OCI-M1 (cell line): ENCODE measurements at places on chromosomes 5 and 9.

- DNase-seq = no peak
These were observed 176.6 kb downstream of the ZNF462 start for GRCh38 chr9:107039542-107039941.

GRCh38 chr5:55173687-55174230 is 782 bp upstream of the CDC20B start:
- DNase-seq = no peak

DNA sequence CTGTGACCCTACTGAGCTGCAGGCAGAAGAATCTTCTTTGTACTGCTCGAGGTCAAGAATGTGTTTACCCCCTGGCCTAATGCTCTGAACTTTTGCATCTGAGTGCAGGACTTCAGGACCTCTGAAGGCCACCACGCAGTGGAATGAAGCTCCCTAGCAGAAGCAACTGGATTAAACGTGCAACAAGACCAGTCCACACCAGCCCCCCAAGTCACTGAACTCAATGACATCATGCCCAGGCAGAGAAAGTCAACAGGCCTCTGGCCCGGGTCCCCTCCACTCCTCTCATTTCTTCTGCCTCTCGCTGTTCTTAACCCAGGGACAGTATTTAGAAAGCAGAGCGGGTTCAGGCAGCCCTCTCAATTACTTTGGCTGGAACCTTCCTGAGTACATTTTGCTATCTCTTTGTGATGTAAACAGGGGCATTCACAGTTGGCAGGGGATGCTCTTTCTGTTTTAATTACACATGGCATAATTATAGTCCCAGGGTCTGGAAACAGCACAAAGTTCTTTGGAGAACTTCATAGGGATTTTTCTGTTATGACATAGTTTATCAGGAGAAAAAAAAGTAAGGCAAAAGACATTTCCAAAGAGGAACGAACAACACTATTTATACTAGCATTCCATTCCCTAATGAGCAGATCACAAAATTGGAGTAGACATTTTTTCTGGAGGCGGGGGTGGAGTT is 108.2 kb upstream of the SPATA31D4 start:
- DNase-seq = no peak

DNA sequence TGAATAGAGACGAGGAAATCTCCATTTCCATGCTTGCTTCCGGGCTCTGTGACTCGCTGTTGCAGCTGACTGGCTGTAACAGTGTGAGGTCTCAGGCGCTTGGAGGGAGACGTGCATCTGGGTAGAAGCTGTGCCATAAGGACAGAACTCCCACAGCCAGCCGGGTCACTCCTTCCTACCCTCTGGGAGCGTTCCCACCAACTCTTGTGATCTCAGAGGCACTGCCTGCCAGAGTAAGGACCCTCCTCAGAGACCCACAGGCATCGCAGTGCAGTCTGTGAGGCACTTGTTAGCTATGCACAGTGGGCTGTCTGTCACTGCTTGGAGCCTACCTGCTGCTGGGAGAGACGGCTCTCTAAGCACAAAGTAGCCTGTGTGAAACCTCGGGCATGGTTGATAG is 203.4 kb upstream of the SEMA6A start:
- DNase-seq = no peak

DNA sequence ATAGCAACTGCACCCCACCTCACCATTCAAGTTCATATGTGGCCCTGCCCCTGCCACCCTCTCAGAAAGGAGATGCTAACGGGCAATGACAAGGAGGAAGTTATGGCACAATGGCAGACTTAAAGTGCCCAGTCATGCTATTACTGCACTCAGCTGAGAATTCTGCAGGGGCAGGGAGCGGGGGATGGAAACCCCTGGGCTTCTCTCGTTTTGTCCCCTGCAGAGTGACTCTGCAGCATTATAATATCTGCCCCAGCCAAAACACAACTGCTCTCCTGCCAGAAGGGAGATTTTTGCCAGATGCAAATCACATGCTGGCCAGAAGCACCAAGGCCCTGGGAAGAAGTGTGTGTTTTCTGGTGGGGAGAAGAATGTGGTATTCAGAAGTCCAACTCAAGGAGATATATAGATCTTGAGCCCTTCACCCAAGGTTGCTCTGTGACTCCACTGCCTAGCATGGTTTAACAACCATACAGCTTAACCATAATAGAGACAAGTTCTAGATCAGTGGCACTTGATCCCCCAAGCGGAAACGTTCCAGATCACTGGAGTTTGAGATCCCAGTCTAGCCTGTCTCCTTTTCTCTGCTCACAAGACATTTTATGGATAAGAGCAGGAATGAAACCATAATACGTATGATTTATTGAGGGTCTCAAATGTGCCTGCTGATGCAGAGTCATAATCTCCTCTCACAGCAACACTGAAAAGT is 207.0 kb upstream of the MAP3K1 start:
- DNase-seq = peak; percentile 82

DNA sequence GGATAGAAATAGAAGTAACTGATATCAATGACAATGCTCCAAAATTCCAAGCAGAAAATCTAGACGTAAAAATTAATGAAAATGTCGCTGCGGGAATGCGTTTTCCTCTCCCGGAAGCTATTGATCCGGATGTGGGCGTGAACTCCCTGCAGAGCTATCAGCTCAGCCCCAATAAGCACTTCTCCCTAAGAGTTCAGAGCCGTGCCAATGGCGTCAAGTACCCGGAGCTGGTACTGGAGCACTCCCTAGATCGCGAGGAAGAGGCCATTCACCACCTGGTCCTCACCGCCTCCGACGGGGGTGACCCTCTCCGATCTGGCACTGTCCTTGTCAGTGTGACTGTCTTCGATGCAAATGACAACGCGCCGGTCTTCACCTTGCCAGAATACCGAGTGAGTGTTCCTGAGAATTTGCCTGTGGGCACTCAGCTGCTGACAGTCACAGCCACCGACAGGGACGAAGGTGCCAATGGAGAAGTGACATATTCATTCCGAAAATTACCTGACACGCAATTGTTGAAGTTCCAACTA is 818 bp downstream of the PCDHGA10 start:
- no peak for DNase-seq

DNA sequence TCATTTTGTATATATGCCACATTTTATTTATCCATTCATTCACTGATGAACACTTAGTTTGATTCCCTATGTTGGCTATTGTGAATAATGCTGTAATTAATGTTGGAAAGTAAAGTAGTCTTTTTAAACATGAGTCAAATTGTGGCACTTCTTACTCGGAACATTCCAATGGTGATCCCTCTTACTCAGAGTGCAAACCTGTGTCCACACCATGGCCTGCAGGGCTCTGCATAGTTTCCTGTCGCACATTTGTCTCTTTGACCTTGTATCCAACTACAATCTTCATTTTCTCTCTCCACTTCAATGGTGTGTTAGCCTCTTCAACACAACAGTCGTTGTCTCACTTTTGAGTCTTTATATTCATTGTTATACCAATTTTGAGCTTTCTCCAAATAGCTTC is 98.1 kb upstream of the PAPPA start:
- DNase-seq = no peak

DNA sequence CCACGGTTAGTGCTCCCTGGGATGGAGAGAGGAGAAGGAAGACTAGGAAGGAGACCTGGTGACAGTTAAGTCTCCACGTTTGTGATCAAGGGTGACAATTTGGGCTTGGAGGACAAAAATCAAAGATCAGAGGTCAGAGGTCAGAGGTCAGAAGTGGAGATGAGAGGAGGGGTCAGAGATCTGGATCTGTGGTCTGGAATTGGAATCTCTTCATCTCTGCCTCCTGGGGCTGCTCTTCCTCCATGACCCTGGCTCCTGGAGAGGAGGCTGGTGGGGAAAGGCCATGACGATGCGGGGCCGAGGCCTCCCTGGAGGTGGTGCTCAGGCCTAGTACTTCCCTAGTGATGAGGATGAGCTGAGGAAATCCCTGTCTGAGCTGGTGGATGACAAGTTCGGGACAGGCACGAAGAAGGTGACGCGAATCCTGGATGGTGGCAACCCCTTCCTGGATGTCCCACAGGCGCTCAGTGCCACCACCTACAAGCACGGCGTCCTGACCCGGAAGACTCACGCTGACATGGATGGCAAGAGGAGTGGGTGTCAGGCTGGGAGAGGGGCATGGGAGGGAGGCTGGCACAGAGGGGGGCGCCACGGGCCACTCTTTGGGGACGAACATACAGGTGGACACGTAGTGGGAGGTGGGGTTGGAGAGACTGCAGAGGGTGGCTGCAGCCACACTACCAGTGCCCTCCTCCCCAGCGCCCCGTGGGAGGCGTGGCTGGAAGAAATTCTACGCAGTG is 41.0 kb downstream of the PSD2 start:
- no peak for DNase-seq

GRCh38 chr5:12003680-12004079 is 99.4 kb upstream of the CTNND2 start:
- DNase-seq = no peak

GRCh38 chr5:2557435-2557834 is 194.0 kb downstream of the IRX2 start:
- no peak for DNase-seq

DNA sequence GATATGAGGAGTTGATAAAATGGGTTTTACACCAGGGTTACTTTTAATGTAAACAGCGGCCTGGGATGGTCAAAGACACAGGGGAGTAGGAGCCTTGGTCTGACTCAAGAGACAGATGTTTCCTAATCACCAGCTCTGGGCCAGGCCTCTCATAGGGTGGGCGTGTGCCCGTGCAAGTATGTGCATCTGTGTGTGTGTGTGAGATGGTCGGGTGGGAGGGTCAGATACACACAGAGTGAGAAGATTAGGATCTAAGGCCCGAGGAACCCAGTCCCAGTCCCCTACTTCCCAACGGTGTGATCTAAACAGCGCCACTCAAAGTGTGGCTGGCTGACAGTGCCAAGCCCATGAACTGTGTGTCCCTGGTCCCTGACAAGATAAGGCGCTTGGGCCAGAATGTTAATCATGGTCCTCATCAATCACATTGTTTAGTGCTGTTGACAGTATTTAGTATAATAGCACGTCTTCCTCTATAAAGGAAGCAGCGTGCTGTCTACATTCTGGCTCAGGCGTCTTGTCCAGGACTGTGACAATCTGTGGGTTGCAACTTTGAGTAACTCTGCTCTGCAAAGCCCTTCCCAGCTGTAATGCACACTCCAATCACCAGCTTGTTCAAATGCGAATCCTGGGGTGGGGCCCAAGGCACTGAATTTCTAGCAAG is 173.7 kb downstream of the DAB2IP start:
- DNase-seq = peak; percentile 83

DNA sequence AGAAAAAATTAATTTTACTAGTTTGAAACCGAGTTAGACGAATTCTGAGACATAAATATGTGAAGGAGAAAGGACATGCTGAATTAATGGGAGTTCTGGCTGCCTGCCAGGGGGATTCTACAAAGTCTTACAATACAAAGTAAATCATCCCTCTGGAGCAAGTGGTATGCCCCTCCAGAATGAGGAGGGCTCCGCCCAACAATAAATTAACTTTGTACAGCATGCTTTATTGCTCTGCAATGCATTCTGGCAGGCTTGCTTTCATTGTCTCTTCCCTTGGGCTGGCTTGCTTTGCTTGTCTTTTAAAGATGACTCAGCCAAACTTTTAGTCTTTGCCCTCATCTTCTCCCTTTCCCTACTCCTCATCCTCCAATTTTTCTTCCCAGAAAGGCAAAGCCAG is 11.7 kb upstream of the PCDHB1 start:
- no peak for DNase-seq

DNA sequence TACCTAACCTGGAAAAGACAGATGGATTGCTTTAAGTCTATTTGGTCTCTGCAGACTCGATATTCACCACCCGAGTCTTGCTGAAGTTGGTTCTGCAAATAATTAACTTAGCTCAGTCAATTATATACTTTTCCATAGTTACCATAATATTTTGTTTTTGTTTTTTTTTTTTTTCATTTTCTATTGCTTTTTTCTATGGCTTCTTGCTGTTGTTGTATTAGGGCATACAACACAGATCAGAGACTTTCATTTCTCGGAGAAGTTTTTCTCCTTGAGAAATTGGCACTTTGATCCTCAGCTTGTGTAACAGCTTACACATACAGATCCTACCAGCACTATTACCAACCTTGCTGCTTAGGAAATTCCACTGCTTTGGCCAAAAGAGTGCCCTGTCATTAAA is 88.0 kb downstream of the GPR21 start:
- no peak for DNase-seq

DNA sequence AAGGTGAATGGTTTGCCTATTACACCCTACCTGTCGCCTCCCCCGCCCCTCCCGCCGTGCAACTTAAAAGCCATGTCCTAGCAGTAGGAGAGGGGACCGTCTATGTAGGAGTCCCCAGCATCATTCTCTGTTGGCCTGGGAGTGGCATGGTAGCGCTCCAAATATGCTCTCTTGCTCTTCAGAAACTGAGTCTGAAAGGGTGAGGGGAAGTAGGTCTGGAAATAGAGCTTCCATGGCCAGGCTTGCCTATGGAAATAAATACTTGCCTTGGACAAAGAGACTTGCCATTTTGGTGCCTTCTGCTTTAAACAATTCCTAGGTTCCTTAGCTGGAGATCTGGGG is 1.4 kb downstream of the RGS7BP start:
- no peak for DNase-seq

- peak; percentile 69 for DNase-seq
These were observed 31.2 kb upstream of the CDK5RAP2 start for GRCh38 chr9:120610975-120611689.

GRCh38 chr9:120643061-120643460 is 63.1 kb upstream of the CDK5RAP2 start:
- no peak for DNase-seq

GRCh38 chr5:35988529-35988928 is 2.7 kb downstream of the UGT3A1 start:
- DNase-seq = no peak

- no peak for DNase-seq
These were observed 315.3 kb downstream of the GADD45G start for GRCh38 chr9:89920131-89920530.

DNA sequence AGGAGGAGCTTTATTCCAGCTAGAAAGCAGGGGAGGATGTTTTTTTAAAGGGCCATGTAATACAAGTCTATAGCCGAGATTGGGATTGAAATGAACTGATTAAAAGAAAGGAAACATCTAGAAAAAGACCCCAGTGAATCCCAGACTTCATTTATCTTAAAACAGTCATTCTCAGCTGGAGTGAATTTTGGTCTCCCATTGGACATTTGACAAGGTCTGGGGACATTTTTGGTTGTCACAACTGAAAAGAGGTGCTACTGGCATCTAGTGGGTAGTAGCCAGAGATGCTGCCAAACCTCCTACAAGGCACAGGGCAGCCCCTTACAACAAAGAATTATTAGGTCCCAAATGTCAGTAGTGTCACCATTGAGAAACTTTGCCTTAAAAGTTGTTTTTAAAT is 16.3 kb upstream of the SPINK4 start:
- DNase-seq = peak; percentile 50
